NCI-H187 treated with DMSO at 0.1 percent for 48 hours (cell line): ENCODE measurements at places on chromosomes 11 and 22.

- no peak for DNase-seq
Measured at GRCh38 chr22:37639771-37640590, 512 bp downstream of the SH3BP1 start.

- DNase-seq = no peak
Measured at GRCh38 chr11:120554766-120555432, 43.4 kb downstream of the GRIK4 start.

DNA sequence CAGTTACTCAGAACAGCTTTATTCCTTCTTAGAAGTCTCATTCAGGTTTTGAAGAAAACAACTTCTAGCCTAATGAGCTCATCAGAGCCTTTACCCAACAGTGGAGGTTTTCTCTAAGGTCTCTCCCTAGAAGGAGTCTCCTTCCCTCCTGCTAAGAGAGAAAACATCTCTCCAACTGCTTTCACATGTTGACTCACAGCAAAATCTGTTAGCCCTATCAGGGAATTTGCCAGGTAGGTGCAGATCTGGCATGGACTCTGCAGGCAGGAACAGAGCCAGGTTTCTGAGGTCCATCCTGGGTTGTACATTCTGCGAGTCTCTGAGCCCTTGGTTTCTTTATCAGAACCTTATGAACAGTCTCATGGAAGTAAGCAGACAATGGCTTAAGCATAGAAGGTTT, 214.4 kb downstream of the HIPK3 start:
- no peak for DNase-seq

- DNase-seq = no peak
Measured at GRCh38 chr11:1536065-1536843, 35.8 kb downstream of the DUSP8 start.

DNA sequence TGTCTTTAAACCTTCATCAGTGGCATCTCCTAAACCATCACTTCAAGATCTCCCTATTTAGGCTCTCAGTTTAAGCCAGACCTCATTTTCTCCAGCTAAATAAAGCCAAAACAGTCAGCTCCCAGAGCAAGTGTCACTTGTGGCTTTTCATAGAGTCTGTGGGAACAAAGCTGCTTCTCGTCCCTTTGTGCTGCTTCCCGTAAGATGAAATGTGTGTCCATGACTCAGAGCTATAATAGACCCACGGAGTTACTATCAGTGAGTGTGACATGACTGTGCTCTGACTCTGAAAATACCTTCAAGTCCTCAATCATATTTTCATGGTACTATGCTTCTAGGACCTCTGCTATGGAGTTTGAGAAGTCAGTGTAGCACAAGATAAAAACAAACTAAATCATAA, 57.3 kb upstream of the SLN start:
- no peak for DNase-seq

GRCh38 chr11:36744375-36745168, 146.5 kb upstream of the RAG2 start:
- no peak for DNase-seq

DNA sequence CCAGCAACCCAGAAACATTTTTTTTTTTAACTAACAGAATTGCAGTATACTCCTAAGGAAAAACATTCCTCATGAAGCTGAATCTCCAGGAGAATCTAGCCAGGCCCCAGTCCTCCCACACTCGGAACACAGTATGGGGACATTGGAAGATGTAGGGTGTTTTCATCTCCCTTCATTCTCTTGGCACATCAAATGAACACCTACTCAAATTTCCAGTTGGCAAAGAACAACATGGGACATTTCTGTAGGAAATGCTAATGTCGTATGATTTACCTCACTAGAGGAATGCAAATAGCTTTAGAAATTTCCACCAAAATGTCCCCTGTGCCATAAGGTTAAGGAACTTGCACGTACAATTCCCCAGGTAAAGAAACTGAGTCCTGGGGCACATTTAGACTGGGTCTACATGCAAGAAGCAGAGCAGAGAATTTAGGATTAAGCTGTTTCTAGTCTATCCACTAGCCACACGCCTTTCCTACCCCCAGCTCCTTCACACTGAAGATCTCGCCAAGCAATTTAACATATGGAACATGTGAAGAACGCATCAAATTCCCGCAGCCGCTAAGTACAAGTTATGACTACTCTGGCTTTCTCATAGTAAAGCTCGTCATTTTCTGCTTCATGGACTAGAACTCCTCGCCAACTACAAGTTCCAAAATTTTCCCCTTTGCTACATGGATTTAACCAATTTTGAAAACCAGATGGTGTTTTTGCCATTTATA, 2.9 kb upstream of the CADM1 start:
- no peak for DNase-seq

DNA sequence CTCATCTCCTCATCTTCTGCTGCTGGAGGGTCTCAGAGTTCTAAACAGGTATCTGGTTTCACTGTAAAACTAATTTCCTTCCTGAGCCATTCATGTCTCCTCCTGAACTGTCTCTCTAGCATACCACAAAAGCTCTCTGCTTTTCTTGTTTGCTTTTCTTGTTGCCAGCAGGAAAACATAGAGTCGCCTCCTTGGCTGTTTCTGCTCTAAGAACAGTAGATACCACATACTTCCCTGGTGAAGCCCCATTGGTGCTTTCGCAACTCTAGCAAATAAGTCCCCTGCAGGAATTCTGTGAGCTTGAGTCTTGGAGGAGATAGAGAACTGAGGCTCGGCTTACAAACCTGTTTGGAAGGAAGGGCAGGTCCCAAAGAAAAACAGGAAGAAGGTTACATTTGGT, 7.0 kb downstream of the DIXDC1 start:
- no peak for DNase-seq

GRCh38 chr11:67002921-67003411, 20.0 kb upstream of the SYT12 start:
- no peak for DNase-seq

- no peak for DNase-seq
Measured at GRCh38 chr11:29260939-29261705, 755.7 kb downstream of the KCNA4 start.

DNA sequence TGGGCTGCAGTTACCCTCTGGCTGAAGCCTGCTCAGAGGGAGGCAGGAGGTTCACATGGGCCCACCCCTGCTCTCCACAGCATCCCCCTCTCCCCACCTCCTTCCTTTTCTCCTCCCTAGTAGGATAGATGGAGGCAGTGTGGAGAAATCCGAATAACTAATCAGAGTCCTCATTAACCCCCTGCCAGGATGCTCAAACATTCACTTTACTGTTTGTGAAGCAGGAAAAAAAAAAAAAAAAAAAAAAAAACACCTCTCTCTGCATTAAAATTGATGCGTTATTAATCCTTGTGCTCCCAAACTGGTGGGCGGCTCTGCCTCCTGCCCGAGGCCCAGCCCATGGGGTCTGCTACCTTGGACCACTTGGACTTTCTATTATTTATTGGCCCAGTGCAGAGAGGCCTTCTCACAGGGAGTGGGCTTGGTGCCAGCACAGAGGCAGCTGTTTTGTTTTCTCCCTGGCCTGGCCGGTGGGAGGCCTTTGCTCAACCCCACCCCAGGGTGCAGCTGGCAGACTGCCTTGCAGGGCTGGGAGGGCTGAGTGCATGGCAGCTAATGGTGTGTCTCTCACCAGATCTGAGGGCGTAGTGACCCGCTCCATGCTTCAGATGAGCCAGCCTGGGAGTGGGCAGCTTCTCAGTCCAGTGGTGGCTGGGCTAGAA, 150.7 kb downstream of the PKNOX2 start:
- no peak for DNase-seq

DNA sequence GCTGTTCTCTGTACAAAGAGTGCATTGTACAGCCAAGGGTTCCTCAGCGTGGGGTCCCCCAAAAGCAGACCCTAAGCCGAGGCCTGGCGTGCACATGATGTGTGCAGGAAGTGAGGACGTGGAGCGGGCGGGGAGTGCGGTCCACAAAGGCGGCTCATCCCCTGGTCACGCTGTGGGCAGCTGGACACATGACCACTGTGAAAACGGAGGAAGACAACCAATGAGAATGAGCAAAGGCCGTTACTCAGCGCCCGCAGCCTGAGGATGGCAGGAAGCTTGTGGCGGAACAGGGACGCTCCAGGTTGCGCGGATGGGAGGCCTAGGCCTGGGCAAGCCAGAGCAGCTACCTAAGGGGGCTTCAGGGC, 1263.7 kb downstream of the BRD1 start:
- no peak for DNase-seq

DNA sequence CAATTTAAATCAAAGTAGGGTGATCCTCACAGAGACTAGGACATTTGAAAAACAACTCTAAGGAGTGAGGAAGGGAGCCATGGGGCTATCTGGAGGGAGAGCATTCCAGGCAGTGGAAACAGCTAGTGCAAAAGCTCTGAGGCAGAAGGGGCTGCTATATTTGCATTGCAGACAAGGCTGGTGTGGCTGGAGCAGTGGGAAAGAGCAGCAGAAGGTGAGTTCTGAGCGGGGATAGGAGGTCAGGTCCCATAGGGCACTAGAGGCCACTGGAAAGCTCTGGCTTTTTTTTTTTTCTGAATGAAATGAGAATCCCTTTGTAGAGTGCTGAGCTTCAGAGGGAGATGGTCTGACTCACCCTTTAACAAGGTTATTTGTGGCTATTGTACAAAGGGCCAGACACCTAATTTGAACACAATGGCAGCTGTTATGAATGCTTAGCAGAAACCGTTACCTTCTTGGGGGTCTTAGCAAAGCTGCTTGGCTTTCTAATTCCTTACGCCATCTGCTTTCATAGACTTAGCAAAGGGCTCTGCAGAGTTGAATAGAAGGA, 291.6 kb downstream of the BUD13 start:
- DNase-seq = no peak

- DNase-seq = no peak
Measured at GRCh38 chr11:129192150-129192549, at the start of gene ARHGAP32. ARHGAP32 (minus strand) TSS chr11:129192325; CDS start chr11:129192198, 127 bp downstream.

GRCh38 chr22:49431551-49431950, 396.1 kb downstream of the BRD1 start:
- no peak for DNase-seq

GRCh38 chr22:22480940-22481339, 27.6 kb downstream of the ZNF280B start:
- DNase-seq = no peak

GRCh38 chr11:94583213-94583865, 16.2 kb downstream of the PIWIL4 start:
- no peak for DNase-seq

- DNase-seq = no peak
Measured at GRCh38 chr22:19568337-19569275, 44.4 kb upstream of the CLDN5 start.

GRCh38 chr22:19005905-19006304, 69.8 kb upstream of the PRODH start:
- no peak for DNase-seq

DNA sequence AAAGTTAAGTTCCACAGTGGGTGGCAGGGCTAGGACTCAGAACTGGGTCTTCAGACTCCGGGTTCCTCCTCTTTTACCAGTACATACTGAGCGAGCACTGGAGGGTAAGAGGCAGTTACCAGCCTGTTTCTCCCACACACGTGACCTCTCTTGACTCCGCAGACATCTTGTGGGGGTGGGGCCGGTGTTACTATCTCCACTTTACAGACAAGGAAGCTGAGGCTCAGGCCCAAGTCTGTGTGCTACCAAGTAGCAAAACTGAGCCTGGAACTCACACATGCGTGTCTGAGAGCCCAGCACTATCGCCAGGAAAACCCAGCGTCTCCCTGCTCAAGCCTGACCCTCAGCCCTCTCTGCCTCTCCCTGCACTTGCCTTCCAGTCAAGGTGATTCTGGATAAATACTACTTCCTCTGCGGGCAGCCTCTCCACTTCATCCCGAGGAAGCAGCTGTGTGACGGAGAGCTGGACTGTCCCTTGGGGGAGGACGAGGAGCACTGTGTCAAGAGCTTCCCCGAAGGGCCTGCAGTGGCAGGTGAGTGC, 16.0 kb upstream of the SMIM35 start:
- no peak for DNase-seq

DNA sequence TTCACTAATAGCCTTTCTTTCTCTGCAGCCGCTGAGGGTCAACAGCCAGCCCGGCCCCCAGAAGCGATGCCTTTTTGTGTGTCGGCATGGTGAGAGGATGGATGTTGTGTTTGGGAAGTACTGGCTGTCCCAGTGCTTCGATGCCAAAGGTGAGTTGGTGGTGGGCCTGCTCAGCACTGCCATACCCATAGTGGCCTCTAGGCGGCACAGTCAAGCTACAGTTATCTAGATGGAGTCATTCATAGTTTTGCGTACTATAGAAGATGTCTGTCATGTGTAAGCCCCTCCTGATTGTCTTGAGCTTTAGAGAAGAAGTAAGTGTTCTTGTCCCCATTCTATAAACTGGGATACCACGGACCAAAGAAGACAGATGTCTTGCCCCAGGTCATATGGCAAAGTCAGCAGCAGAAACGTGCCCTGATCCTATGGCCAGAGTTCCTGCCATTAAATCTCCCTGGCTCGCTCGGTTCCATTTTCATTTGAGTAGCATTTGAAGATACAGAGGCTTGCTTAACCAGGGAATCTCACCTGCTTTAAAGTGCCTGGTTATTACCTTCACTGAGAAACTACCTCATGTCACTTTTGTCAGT, 42.1 kb upstream of the CRTAM start:
- DNase-seq = no peak

DNA sequence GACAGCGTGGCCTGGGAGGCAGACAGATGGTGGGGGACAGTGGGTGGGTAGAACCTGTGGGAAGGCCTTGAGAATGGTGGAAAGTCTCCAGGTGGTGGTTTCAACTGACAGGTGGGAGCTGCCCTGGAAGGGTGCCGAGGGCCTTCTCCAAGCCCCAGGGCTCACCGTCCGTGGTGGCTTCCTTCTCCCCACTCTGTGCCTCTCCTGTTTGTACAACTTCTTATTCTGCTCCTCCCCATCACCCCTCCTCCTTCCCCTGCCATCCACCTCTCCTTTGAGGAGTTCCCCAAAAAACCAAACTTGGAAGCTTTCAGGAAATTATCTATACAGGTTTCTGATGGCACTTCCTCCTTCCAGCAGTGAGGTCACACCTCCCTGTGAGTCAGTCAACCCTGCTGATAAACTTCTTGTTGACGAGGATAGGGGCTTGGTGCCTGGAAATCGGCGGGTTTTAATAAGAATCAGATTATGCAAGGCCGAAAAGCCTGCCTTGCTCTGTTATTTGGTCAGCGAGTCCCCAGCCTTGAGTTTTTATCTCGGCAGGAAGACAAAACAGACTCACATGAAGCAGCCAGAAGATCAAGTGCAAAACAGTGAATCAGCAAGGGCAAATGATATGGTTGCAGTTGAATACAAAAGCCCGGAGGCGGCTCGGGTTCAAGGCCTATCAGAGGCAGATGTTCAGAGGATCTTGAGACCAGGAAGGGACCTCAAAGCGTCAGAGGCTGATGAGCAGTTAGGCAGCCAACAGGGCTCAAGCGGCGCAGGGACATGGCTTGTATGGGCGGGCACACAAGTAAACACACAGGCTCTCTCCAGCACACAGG, 9.5 kb upstream of the ST3GAL4 start:
- no peak for DNase-seq
